ENCODE measurements at places on chromosomes 12 and 14. TPM values are rescaled to one million over a fixed set of nuclear protein-coding genes. Genes with fewer than 3 reads are reported as not detected.

Gene HOXC6
- 0.03 TPM for polyA plus RNA-seq

Gene GPX2
- polyA plus RNA-seq: not detected

Gene SLC7A7
- 2.3 TPM for polyA plus RNA-seq

Gene SRRM4
- 0.37 TPM for polyA plus RNA-seq

Gene WNT1
- not detected for polyA plus RNA-seq

Gene ANKRD9
- polyA plus RNA-seq: 102 TPM

DNA sequence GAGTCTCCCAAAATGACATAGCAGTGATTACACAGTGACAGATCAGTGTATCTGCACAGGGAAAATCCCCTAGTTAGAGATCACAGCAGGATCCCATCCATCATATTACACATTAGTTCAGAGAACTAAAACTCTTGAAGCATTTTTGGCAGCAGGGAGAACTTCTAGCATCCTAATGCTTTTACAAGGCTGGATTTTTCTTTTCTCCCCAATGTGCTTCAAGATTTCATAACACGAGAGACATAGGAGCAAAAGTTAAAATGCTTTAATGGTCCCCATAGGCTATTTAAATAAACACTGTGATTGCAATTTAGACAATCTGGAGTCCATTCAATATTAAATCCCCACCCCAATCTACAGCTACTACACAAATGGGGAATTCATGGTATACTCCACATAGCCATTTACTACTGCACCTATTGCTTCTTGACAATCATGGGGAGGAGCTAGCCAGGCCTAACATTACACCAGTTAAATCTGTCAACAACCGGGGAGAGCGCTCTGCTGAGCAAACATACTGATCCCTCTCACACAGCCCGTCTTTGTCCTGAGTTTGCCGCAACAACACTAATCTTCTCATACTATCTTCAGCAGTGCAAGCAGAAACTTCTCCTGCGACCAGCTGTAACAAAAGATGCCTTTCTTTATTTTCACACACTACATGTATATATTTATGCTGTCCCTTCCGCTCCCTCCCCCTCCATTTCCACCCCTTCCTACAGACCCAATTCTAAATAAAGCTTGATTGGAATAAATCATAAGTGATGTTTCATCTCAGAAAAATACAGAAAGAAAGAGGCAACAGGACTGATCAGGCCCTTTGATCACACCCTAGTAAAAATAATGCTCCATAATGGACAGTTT, 120.3 kb upstream of the SOX5 start:
- no peak for DNase-seq

DNA sequence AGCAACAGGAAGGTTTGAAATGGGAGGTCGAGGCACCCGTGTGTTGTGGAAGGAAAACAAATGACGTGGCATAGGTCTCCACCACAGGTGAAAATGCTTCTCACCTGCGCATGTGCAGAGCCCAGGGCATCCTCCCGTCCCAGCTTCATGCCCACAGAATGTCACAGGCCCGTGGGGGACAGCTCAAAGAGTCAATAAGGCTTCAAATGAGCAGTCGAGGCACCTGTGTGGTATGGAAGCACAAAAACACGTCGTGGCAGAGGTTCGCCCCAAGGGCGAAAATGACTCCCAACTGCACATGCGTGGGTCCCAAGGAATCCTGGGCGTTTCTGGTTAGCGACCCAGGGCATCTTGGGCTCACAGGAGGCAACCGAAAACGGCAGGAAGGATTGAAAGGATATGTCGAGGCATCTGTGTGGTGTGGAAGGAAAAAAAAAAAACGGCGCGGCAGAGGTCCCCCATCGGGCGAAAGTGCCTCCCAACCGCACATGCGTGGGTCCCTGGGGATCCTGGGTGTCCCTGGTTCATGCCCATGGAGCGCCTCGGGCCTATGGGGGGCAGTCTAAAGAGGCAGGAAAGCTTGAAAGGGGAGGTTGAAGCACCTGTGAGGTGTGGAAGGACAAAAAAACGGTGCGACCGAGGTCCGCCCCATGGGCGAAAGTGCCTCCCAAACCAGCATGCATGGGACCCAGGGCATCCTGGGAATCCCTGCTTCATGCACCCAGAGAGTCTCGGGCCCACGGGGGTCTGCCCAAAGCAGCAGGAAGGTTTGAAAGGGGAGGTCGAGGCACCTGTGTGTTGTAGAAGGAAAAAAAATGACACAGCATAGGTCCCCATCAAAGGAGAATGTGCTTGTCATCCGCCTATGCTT, 578.5 kb downstream of the ALG10 start:
- DNase-seq: no peak

DNA sequence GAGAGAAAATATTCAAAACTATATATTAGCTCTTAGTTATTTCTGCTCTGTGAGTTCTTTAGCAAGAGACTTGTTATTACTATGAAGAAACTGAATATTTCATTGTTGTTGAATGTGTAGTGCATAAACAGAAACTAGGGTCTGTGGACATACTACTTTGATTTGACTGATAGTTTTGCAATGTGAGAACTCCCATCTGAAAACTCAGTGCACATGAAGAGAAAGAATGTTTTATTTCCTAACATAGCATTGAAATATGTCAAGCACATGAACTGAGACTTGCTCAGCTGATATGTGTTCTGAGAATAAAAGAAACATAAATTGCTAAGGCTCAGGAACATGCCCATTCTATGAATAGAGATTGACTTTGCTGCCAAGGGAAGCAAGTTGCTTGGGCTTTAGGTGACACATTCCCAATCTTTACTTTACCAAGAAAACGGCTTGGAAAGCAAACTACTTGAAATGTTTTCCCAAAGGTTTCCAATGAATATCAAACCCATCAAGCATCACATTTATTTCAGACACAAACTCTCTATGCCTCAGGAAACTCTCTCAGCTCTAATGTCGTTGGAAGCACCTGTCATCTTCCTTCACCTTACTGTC, 290.4 kb downstream of the SLC16A7 start:
- no peak for DNase-seq

- no peak for DNase-seq
These were observed 4.3 kb upstream of the REC8 start for GRCh38 chr14:24167469-24168114.

- DNase-seq: no peak
These were observed 723.4 kb upstream of the MDGA2 start for GRCh38 chr14:48398675-48399282.

DNA sequence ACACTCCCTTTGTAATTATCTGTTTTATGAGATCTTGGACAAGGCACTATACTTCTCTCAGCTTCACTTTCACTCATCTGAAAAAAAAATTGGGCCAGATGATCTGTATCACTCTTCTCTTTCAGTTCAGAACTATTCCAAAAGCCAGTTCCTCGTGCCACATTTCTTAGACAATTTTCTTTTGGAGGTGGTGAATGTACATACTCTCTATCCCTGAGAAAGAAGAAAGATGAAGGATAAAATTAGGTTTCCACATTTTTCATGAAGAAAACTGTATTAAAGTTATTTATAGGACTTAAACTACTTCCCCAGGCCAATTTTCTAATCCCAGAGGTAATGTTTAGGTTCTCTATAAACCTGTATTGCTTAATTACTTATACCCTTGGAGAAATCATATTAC, 171.6 kb downstream of the SLC6A15 start:
- DNase-seq: no peak

DNA sequence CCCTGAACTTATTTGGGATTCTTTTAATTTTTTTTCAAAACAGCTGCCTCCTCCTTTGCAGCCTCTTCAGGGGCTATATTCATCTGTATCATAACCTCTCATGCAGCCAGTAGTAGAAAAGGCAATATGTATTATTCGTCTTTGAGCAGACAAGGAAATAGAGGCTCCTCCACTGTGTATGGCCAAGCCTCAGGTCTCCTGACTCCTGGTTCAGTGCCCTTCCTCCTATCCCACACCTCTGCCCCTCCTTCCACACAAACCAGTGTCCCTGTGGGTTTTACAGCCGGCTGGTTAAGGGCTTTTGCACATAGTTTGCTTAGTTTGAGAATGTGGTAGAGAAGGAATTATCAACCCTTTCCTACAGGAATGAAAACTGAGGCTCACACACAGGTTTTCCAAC, 8.8 kb upstream of the ACVRL1 start:
- DNase-seq: no peak

DNA sequence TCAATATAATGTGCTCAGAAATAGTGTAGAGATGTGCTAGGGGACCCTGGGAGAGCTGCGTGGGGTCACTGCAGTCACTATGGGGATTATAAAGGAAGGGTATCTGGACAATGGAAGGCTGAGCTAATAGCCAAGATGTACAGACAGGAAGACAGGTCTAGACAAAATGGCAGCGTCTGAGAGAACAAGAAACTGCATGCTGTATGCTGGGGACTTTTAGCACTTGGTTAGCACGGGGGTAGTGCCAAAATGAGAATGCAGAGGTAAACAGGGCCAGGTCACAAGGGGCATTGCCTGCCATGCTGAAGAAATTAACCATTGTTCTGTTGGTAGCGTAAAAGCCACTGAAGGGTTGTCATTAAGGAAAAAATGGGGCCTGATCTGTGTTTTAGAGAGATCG, 308.2 kb downstream of the EMP1 start:
- DNase-seq: no peak

DNA sequence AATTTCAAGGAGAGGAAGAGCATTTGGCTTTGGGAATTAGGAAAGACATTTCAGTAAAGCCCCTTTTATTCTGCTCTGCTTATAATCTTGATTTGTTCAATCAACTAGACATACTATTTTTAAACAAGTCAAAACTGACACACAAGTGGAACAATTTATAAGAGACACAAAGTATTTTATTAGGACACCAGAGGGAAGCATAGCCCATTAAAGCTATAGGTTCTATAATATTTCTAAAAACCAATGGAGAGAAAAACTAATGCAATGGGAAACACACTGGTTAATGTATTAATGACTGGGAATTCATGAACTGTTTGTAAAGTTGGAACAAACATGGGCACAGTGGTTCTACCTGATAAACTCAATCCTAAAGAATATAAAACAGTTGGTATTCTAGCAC, 15.3 kb upstream of the CERS5 start:
- no peak for DNase-seq

DNA sequence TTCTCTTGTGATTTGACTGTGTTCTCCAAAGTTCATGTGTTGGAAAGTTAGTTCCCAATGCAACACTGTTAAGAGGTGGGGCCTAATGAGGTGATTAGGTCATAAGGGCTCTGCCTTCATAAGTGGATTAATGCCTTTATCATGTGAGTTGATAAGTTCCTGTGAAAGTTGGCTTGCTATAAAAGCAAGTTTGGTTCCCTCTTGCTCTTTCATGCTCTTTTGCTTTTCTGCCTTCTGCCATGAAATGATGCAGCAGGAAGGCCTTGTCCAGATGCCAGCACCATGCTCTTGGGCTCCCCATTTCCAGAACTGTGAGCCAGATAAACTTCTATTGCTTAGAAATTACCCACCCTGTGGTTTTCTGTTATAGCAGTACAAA, 41.9 kb downstream of the SLC16A7 start:
- no peak for DNase-seq

GRCh38 chr14:44963044-44963528, 1.1 kb downstream of the TOGARAM1 start:
- DNase-seq: no peak

DNA sequence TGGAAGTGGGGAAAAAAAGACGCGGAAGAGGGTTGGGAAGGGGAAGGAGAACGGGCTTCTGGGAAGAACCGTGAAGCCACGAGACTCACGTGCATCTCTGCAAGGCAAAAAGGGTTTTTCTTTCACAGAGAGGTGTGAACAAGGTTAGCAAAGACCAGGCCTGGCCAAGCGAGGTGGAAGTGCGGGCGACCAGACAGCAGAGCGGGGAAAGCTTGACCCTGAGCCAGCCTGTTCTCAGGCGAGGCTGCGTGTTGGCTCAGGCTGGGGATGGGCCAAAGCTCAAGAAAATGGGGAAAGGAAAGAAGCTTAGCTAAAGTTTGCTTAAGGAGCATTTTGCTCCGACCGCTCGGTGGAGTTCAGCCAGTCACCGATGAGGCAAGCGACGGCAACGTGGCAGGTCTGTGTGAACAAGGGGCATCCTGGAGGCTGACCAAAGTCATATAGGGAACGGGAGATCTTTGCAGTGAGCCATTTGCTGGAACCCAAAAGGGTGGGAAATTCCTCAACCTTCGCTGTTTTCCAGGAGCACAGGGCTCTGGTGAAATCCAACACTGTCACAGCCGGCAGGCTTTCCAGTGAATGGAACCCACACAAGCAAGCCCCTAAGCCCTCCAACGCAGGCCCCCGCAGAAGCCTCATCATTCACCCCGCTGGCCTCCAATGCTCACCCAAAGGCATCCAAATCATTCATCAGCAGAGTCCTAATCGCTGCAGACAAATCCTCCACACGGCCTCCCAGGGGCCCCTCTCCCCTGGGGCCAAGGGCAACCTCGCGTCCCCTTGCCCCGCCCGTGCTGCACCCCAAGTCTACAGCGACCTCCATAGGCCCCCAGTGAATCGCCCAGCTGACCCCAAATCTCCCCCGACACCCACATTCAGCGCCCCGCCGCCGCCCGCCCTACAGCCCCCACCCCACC, 754 bp downstream of the ZNF605 start:
- DNase-seq: peak; percentile 41

GRCh38 chr14:37289688-37290087, 92.0 kb downstream of the MIPOL1 start:
- no peak for DNase-seq

DNA sequence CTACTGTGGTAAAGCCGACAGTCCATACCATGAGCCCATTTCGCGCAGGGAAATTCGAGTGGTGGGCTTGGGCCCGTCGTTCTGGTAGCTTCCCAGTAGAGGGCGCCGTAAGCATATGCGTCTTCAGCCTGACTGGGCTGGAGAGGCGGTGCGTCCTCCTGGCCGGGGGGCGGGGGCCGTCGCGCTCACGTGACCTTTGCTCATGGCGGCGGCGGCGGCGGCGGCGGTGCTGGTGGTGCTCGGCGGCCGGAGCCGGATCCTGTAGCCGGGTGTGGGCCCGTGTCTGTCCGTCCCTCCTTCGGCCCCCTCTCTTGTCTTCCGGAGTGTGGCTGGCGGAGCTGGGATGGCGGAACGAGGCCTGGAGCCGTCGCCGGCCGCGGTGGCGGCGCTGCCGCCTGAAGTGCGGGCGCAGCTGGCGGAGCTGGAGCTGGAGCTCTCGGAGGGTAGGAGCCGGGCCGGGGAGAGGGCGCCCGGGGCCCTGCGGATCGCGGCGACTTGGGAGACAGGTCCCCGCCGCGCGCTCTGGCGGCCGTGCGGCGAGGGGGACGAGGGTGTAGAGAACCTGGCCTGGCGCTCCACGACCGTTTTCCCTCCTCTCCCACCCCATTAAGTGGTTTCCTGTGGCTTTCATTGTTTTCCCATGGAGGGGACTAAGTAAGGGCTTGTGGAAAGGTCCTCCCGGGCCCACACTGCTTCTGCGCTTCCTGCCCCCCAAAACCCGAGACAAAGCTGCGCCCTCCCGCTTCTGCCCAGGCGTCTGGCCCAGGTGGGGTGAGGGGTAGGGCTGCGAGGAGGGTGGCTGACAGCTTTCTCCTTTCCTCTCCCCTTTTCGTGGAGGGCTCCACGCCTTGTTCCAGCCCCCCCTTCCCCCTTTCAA, at the start of gene DIP2B:
TSS of gene DIP2B (plus strand) at position 188 of the 877 bp plus-strand sequence. CDS start at position 344, 156 bp downstream.
- DNase-seq: peak; percentile 96

GRCh38 chr14:90521084-90521929, 124.5 kb downstream of the CALM1 start:
- DNase-seq: no peak

DNA sequence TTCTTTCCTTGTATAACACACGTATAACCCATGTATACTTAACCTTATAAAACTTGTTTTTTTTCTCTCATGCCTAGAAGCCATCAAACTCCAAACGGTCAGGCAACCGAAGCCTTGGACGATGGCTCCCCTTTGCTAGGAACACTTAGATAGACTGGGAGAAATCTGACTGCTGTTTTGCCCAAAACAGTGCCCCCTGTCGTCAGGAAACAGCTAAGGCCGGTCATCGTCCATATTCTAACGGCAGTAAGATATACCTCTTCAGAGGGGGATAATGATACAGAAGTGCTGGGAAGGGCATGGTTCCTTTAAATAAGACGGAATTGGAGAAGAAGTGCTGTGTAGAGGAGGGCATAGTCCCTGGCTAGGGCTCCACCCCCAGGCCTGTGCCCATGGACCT, 130.5 kb downstream of the SLC41A2 start:
- DNase-seq: no peak

Data from heart right ventricle (tissue), 16 donors.